ENCODE measurements at places on chromosomes 3 and 15. TPM values are rescaled to one million over a fixed set of nuclear protein-coding genes. Genes with fewer than 3 reads are reported as not detected.

DNA sequence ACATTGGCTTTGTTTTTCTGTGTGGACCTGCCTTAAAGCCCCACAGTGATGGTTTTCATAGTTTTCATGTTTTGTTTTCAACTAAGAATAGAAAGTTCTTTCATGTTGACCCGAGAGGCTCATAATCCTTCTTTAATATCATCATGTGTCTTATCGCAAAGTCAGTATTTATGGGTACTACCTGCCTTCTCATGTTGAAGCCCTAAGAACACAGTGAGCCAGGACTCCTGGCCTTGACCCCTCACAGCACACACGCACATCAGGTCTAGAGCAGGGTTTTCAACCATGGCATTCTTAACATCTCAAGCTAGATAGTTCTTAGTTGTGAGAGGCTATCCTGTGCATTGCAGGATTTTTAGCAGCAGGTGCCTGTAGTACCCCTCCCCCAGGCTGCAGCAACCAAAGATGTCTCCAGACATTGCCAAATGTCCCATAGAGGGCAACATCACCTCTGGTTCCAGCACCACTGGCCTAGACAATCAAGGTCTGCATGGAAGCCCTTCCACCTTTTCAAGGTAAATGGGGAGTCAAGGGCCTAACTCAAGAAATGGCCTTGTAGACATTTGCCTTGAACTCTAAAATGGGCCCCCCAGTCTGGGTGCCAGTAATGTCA lies 118.3 kb downstream of the MTHFS start:
- no peak for DNase-seq

DNA sequence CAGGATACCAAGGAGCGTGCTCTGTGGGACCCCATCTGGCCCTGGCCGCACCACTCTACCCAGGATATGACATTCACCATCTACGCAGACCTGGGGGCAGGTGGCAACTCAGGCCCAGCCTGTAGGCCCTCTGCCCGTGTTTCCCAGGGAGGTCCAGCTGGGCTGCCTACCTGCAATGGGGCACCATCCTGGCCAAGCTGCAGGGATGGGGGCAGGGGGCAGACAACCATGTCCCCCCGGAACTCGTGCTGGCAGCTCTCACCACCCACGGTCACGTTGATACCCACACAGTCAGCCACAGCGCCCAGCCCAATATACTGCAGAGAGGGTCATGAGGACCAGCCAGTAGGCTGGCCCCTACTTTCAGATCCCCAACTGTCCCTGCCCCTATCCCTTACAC lies 7.9 kb downstream of the MST1R start:
- no peak for DNase-seq

Gene KBTBD12
- not detected for polyA plus RNA-seq

- DNase-seq = no peak
Observed at GRCh38 chr15:36498401-36498800, 81.0 kb upstream of the CDIN1 start.

DNA sequence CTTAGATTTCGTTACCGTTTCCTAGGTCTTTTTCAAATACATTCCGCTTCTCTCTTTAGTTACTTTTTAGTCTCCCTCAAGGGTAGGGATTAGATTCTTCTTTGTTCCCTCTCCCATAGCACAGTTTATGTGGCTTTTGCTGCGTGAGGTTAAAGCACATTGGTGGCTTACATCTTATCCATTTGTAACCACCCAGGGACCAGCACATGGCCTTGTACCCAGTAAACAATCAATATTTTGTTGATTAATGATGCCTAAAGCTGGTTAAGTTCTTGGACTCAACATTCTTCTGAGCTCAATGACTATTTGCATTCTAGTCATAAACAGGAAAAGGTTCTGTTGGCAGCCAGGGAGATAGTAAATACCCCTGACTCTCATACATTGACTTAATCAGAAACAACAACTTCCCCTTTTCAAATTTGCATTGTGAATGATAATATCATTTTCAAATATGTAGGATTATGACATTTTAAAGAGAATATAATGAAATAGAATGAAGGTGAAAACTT lies 60.2 kb downstream of the CACNA1D start:
- DNase-seq = peak; percentile 60

Gene LRRC57
- polyA plus RNA-seq = 7.8 TPM

Gene TMEM108
- 0.25 TPM for polyA plus RNA-seq

GRCh38 chr3:51673802-51674654 lies 3.0 kb downstream of the TEX264 start:
- no peak for DNase-seq

- no peak for DNase-seq
Observed at GRCh38 chr3:153734777-153735551, 386.2 kb upstream of the ARHGEF26 start.

Gene GJD2
- polyA plus RNA-seq = not detected

Gene GRAMD2A
- polyA plus RNA-seq = not detected

- DNase-seq = no peak
Observed at GRCh38 chr15:31561156-31561555, 234.5 kb downstream of the KLF13 start.

Gene BHLHE40
- polyA plus RNA-seq = 44.5 TPM

DNA sequence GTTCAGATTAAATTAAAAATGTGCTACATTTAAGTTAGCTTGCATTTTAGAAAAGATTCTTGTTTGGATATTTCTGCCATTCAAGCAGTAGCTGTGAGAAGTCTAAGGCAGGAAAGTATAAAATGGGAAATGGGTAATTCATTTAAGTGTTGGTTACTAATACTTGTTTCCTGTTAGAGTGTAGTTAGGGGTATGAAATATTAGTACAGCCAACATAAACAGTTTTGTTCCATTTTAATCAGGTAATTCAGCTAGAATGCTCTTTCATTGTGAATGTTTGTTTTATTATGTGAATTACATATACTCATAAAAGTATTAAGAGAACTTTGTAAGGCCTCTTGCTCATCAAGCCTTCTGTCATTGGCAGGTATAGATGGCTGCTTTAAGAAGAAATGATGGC lies 19.9 kb downstream of the TATDN2 start:
- no peak for DNase-seq

- DNase-seq = peak; percentile 27
Observed at GRCh38 chr3:193744048-193744821, 151.2 kb downstream of the OPA1 start.

Gene CPLX3
- not detected for polyA plus RNA-seq

DNA sequence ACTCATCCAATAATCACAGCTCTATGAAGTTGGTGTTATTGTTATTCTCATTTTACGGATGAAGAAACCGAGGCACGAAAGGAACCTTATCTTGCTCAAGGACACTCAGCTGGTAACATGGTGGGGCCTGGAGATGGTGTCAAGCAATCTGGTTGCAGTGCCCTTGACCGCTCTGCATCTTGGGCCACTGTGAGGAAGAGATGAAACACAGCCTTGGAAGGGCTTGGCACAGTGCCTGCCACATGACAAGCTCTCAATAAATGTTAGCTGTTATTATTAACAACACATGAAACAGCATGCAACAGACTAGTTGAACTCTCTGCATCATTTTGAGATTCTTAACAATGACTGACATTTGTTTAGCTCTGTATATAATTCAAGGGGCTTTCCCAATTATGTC lies 10.1 kb upstream of the ITGA11 start:
- DNase-seq = no peak

Gene FOXL2
- not detected for polyA plus RNA-seq

DNA sequence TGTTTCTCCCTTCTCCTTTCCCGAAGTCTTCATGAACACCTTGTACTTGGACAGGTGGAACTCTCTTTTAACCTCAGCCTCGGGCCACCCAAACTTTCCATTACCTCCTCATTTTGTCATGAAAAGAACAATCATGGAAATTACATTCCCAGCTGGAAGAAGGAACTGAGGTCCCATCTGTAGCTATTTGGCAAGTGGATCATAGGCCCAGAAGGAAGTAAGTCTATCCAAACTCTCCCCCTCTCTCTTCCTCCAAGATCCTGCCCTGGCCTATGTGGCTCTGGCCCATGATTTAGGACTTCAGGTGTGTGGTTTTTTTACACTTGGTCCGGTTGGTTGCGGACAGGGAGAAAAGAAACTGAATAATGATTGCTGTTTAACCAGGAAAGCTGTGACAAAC lies 44.1 kb downstream of the ITGB5 start:
- DNase-seq = no peak

DNA sequence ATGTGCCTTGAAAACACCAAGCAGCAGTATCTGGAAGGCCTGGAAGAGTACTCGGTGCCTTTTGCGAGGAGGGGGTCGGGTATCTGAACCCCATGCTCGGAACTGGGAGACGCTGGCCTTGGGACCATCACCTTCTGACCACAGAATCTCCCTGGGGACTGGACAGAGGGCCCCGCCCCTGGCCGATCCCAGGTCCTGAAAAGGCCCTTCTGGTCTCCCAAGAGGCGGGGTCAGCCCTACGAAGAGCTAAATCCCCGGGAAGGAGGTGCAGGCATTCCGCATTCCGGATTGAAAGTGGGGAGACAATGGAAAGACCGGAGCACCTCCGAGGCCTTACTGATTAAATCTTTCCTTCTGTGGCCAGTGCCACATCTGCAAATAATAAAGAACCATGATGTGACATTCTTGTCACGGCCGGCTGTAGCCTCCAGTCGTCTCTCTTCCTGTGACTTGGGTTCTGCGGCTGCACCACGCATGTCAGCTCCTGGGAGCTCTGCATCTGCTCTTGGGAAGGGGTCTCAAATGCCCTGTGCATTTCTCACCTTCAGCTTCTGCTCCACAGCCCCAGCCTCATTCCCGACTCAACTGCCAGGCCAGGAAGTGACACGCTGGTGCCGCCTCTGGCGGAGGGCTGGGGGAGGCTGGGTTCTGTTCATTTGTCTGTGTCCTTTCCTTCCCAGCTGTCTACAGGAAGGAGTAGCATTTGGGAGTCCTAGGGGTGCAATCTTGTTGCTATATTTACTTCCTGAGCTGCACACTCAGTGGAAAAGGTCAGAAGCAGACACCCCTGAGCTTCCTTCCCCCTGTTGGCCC lies 173.5 kb downstream of the KLF13 start:
- no peak for DNase-seq

- DNase-seq = no peak
Observed at GRCh38 chr15:29731865-29732264, 90.4 kb downstream of the TJP1 start.

Gene ZNF662
- polyA plus RNA-seq = not detected

- no peak for DNase-seq
Observed at GRCh38 chr3:195868336-195868865, 40.0 kb downstream of the TNK2 start.

GRCh38 chr3:30605005-30605404 lies 1.4 kb upstream of the TGFBR2 start:
- DNase-seq = no peak

- DNase-seq = no peak
Observed at GRCh38 chr3:112647122-112647521, 6.2 kb upstream of the CCDC80 start.

Gene C2CD4A
- polyA plus RNA-seq = not detected

Gene TGFBR2
- polyA plus RNA-seq = 0.12 TPM

Gene ROBO1
- 0.86 TPM for polyA plus RNA-seq

Gene MOBP
- polyA plus RNA-seq = not detected

Gene RTP4
- 4.4 TPM for polyA plus RNA-seq

DNA sequence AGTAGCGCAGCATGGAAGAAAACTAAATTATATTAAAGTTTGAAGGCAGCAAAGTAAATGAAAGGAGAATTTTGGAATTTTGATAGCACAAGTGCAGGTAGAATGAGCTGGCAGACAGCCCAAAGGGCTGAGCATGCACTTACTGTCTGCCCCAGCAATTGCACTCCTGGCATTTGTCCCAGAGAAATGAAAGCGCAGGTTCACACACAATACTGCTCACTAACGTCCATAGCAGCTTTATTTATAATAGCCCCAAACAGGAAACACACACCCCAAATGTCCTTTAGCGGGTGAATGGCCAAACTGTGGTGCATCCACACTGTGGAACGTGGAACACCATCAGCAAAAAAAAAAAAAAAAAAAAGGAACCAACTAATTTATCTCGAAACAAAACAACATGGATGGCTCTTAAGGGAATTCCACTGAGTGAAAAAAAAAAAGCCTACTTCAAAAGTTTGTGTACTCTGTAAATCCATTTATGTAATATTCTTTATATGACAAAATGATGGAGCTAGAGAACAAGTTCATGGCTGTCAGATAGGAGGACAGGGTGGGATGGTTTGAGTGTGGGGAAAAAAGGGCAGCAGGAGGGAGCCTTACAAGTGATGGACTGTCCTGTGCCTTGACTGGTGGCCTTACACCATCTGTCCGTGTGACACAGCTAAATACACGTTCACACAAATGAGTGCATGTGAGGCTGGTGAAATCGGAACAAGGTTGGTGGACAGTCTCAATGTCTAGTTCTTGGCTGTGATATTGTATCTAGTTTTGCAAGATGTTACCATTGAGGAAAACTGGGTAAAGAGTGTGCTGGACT lies 6.0 kb upstream of the TM2D3 start:
- DNase-seq = no peak

Gene WDR5B
- polyA plus RNA-seq = 2.9 TPM

Gene UBAP1L
- polyA plus RNA-seq = 0.84 TPM

Gene SERINC4
- not detected for polyA plus RNA-seq

- DNase-seq = no peak
Observed at GRCh38 chr3:83438188-83438587, 1520.6 kb upstream of the CADM2 start.

- no peak for DNase-seq
Observed at GRCh38 chr3:194259982-194260766, 91.0 kb downstream of the CPN2 start.
